Cardiac atrium fibroblast (primary cell): ENCODE measurements at places on chromosomes 2 and 18. TPM values are rescaled to one million over a fixed set of nuclear protein-coding genes. Genes with fewer than 3 reads are reported as not detected.

CFC1 gene
- total RNA-seq: not detected in 2 replicates

LYG1 gene
- total RNA-seq: not detected in 2 replicates

PRKAG3 gene
- total RNA-seq: not detected in 2 replicates

NPPC gene
- total RNA-seq: not detected in 2 replicates

CRYGC gene
- total RNA-seq: not detected in 2 replicates

SLC30A3 gene
- not detected in 2 replicates for total RNA-seq

ITM2C gene
- total RNA-seq: 151 and 170 TPM in 2 replicates

UPP2 gene
- not detected in 2 replicates for total RNA-seq

FRZB gene
- total RNA-seq: 0.49 TPM in 1 of 2 replicates, not detected in the other

RAX gene
- total RNA-seq: not detected in 2 replicates

PJVK gene
- 0.65 and 6.5 TPM in 2 replicates for total RNA-seq

FZD7 gene
- total RNA-seq: 3.2 and 6.0 TPM in 2 replicates

GKN2 gene
- total RNA-seq: not detected in 2 replicates

MGAT4A gene
- total RNA-seq: 0.54 and 4.2 TPM in 2 replicates

SFT2D3 gene
- 3.7 and 4.0 TPM in 2 replicates for total RNA-seq

NDUFS1 gene
- 64.2 and 89.7 TPM in 2 replicates for total RNA-seq

AFF3 gene
- 0.32 TPM in 1 of 2 replicates, not detected in the other for total RNA-seq

ITGAV gene
- 129 and 244 TPM in 2 replicates for total RNA-seq

LHCGR gene
- not detected in 2 replicates for total RNA-seq

IER3IP1 gene
- 22.2 and 24.5 TPM in 2 replicates for total RNA-seq

BOLL gene
- not detected in 2 replicates for total RNA-seq

FSHR gene
- not detected in 2 replicates for total RNA-seq

TMEM127 gene
- total RNA-seq: 26.7 and 28.0 TPM in 2 replicates

GPR155 gene
- 2.5 and 6.0 TPM in 2 replicates for total RNA-seq

MC5R gene
- not detected in 2 replicates for total RNA-seq

ATP6V1B1 gene
- total RNA-seq: 1.1 and 2.2 TPM in 2 replicates

SLC4A5 gene
- under 0.01 and 0.16 TPM in 2 replicates for total RNA-seq

C2orf80 gene
- total RNA-seq: not detected in 2 replicates

EML4 gene
- 55.1 and 56.3 TPM in 2 replicates for total RNA-seq

TTN gene
- under 0.01 and 0.18 TPM in 2 replicates for total RNA-seq

TMEM18 gene
- total RNA-seq: 26.0 and 27.2 TPM in 2 replicates

ATL2 gene
- total RNA-seq: 22.5 and 24.9 TPM in 2 replicates

FEV gene
- not detected in 2 replicates for total RNA-seq

CABYR gene
- total RNA-seq: 1.8 and 2.0 TPM in 2 replicates

OBSL1 gene
- total RNA-seq: 63.2 and 64.8 TPM in 2 replicates

OXER1 gene
- not detected in 2 replicates for total RNA-seq

DES gene
- 0.32 TPM in 1 of 2 replicates, not detected in the other for total RNA-seq

SCYGR4 gene
- not detected in 2 replicates for total RNA-seq

KLHL14 gene
- not detected in 2 replicates for total RNA-seq

ATOH8 gene
- total RNA-seq: 115 and 129 TPM in 2 replicates

VWC2L gene
- not detected in 2 replicates for total RNA-seq

MSGN1 gene
- not detected in 2 replicates for total RNA-seq

TBC1D8 gene
- total RNA-seq: 9.4 and 17.5 TPM in 2 replicates

FOXI3 gene
- not detected in 2 replicates for total RNA-seq

AAMP gene
- 86.7 and 116 TPM in 2 replicates for total RNA-seq

SP140 gene
- not detected in 2 replicates for total RNA-seq

POTEC gene
- not detected in 2 replicates for total RNA-seq

CAPN13 gene
- not detected in 2 replicates for total RNA-seq

CFC1B gene
- total RNA-seq: not detected in 2 replicates

DTNA gene
- 0.54 and 2.4 TPM in 2 replicates for total RNA-seq

B3GNT2 gene
- total RNA-seq: 13.2 and 18.3 TPM in 2 replicates

GAL3ST2 gene
- total RNA-seq: not detected in 2 replicates

MDH1B gene
- total RNA-seq: 0.32 and 0.36 TPM in 2 replicates

POU3F3 gene
- not detected in 2 replicates for total RNA-seq

GAD1 gene
- not detected in 2 replicates for total RNA-seq

CD28 gene
- total RNA-seq: not detected in 2 replicates

IL36B gene
- total RNA-seq: not detected in 2 replicates
